Nucleus accumbens (tissue), 56 donors: ENCODE measurements at places on chromosomes 3 and 15.

DNA sequence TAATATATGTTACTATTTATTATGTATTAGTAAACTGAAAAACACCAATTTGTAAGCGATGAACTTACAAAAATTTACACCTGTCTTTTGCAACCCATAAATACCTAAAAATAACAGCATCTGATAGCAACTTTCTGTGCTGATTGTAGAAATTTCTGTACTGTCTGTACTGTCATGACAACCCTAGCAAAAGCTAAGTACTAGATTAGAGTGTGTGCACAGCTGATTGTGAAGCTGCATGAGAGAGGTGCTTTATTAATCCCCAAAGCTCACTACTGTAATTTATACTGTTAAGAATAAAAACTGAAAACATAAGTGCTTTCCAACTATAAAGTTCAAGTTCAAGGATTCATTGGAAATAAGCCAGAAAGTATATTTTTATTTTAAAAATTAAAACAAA, 815 bp downstream of the BCL2A1 start:
- no peak for DNase-seq

DNA sequence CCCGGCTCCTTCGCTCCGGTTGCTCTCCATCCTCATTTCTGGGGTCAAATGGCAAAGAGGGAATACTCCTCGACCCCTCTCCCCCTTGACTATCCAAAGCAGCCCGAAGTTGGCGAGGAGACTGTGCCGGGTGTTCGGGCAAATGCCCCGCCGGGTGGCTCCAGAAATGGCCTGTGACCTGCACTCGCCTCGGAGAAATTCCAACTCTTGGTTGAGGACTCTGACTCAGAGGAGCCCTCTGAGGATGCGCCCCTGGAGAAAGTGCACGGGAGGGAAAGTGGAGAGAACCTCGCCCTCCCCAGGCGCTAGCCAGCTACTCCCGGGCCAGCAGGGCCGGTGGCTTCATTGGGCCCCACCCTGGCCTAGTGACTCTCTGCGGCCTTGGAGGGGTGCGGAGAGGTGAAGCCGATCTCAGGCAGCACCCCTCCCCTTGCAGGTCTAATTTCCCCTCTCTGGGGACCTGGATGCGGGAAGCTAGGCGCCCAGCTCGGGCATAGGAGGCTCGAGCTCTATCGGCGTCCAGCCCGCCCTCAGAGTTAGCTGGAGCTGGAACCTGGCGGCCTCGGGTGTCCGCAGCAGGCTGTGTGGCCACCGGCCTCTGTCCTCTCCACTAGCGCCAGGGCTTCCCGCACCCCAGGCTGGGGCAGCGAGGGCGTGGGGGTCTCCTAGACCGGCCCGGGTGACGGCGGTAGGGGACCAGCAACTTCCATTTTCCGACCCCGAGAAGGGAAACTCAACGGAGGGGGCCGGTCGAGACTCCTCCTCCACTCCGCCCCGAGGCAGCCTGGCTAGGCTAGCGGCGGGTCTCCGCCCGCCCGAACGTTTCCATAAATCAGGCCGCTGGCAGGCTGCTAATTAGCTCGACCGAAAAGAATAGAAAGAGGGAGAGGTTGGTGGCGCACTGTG, 29.4 kb downstream of the NR2F2 start:
- no peak for DNase-seq

GRCh38 chr3:79586232-79586631, 181.6 kb downstream of the ROBO1 start:
- no peak for DNase-seq

DNA sequence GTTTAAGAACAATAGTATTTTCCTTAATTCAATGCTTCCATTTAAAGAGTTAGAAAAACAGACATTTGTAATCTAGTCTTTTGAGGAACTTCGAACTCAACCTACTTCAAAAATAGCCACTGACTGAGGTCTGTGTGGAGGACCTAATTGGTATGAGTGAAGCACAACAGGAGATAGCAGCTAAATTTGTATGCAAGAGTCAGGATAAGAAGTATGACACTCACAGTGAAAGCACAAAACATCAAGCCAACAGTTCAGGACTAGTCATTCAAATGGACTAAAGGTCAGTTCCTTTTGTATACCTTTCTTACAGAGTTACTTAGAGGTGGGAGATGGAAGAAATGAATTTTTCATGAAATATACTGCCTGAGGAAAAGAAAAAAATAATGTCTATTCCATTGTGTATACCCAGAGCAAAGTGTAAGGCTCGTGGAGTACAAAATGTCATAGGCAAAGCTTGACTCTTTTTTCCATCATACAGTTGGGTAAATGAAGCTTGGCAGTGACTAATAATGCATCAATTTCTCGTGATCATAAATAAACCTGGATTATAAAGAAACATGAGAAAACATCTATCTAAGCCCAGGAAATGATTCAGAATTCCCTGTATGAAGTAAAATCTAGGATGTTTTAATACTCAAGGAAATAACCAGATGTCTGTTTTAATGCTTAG, 1005.2 kb upstream of the CADM2 start:
- DNase-seq, result no peak

DNA sequence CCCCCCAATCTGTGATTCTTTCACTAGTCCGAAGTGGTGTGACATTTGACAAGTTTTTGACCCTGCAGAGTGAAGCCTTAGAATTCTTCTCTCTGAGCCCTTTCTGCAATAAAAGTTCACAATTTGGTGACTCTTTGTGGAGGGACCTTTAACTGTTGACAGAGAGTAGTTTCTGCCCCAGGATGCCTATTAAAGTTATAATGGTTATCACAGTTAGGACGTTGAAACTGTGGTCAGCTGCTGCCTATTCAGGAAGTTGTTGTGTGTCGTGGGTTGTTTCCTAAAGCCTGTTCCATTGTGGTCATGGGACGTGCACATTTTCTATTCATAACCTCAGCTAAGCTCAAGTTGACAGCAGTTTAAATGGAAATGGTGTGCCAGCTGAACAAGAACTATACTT, 274.5 kb downstream of the NEK10 start:
- DNase-seq, result no peak

GRCh38 chr3:150407051-150407807, 869 bp upstream of the TSC22D2 start:
- no peak for DNase-seq

GRCh38 chr15:38668898-38669391, 104.3 kb upstream of the RASGRP1 start:
- DNase-seq, result no peak

- DNase-seq, result no peak
These were observed 50.5 kb upstream of the MINAR1 start for GRCh38 chr15:79381593-79381992.

GRCh38 chr3:217948-218347, 21.4 kb downstream of the CHL1 start:
- no peak for DNase-seq

GRCh38 chr3:40718681-40719080, 193.9 kb downstream of the ZNF621 start:
- no peak for DNase-seq

DNA sequence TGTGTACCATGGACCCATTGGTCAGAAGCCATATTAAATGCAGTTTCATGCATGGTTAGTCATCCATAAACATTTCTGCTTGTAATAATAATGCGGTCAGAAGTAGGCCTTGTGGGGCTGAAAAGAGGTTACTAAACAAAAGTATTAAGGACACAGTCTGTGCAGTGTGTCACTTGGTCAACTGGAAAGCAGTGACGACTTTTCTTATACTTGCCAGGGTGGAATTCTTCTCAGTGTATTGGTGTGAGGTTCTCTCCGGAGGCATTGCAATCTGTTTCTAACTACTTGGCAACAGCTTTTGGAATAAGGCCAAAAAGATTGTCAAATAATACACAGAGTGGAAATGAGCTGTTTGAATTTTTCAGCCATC, 46.8 kb downstream of the CHL1 start:
- no peak for DNase-seq

- no peak for DNase-seq
These were observed 38.7 kb downstream of the THSD4 start for GRCh38 chr15:71153823-71154524.

DNA sequence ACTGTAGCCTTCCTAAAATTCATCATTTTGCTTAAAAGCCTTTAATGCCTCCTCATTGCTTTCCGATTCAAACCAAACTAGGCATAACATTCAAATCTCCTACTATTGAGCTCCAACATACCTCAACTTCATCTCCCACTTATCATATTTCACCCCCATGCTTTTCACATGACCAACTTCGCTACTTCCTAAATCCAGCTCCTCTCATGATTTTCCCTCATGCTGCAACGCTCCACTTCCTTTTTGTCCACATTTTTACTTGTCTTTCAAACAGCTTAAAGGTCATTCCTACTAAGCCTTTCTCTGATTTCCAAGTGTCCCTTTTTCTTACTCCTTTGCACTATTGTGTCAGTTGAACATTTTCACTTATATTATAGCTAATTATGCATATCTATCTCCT, 20.3 kb upstream of the ANXA2 start:
- no peak for DNase-seq

DNA sequence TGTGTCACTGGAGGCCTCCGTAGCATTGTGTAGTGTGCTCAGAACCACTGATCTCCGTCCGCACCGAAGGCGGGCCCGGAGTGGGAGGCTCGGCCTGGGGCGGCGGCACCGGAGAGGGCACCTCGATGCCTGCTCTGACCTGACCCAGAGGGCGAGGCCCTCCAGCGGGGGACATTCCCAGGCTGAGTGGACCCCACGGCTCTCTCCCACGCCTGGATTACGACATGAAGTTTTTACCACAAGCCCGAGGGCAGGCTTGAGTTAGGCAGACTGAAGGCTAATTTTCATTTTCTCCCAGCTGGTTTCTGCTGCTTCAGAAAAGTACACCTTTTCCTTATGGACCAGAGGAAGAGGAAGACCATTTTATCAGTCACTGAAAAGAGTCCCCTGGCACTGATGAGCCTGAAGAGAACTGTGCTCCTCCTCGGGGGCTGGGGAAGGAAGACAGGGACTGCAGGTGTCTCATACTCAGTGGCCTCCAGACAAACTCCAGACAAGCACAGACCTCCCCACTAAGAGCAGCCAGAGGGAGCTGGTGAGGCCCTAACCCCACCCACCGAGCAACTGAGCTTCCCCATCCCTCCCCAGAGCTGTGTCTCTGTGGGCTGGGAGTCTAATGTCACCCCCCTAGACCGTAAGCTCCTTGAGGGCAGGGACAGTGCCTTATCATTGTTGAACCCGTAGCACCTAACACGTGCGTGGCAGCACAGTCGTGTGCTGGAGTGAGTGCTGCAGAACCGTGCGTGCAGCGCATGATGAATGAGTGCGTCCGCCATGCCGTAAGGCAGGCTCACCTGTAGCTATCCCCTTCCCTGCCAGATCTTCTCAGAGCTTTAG, 74.5 kb upstream of the BLM start:
- no peak for DNase-seq

- no peak for DNase-seq
These were observed 180.5 kb downstream of the FOXB1 start for GRCh38 chr15:60184579-60184978.

DNA sequence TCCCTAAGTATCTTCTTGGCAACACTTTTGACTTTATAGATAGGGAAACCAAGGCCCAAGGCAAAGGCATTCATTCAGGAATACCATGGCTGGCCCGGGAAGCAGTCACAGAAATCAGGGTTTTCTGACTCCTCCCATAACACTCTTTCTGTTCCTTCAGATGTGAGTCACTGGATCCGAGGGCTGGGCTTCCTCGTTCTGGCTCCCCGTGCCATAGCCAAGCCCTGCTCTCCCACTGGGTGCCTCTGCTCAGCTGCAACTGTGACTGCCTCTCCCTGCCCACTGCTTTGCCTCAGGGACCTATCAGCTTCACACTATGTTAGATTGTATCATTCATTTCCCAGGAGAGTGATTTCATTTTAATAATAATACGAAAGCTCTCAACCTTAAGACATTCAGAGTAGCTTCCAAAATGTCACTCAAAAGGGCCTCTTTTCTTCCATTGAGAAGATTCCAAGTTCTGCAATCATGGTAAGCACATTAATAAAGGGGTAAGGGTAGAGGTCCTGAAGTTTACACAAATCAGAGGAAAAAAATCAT, 50.2 kb downstream of the GABRB3 start:
- DNase-seq, result peak; percentile 22

DNA sequence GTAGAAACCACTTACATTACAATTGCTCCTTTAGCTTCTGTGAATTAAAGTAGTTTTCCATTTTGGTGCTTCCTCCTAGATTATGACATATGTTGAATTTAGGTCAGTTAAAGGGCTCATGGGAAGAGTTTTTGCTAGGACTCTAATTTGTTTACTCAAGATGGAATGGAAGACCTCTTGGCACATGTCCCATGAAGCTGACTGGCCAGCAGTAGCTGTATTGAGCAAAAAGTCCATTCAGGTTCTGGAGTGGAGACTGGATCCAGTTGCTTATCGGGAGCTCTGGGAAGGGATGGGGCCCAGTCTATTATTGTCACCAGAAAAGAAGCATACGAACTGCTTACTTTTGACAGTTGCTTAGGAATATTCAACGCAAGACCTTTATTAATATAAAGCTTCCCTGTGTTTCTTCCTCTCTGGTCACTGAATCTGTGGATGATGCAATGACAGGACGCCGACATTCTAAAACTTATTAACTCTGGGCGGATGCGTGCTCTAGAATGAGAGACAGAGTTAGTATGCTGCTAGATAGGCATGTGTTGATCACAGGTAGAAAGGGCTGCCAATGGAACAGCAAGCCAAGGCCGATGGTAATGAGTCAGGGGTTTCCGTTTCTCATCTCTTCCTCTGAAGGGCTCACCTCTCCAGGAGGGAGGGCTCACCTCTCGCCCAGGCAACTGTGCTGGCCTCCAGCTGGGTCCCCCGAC, 155.8 kb downstream of the NR1D2 start:
- no peak for DNase-seq

- no peak for DNase-seq
These were observed 350.1 kb upstream of the ADAMTS9 start for GRCh38 chr3:65037861-65038260.

DNA sequence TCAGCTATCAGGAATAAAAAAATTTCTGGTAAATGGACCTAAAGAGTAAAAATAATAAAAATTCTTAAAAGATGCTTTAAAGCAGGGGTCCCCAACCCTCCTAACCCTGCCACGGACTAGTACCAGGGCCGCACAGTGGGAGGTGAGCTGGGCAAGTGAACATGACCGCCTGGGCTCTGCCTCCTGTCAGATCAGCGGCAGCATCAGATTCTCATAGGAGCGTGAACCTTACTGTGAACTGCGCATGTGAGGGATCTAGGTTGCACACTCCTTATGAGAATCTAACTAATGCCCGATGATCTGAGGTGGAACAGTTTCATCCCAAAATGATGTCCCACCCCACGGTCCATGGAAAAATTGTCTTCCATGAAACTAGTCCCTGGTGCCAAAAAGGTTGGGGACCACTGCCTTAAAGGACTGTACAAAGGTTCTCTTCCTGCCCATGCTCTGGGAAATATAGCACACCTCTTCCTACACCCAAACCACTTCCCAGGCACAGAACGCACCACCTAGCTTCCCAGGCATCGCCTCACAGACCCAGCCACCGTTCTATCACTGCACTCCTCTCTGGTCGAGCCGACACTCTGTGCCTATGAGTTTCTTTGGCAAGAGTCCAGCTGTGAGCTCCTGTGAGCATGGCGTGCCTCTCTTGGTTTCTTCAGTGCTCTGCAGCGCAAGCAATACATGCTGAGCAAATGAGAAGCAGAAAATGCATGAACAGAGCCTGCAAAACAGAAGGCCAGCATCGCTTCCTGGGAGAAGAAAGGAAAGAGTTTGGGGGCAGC, 104.9 kb downstream of the OCA2 start:
- no peak for DNase-seq

- no peak for DNase-seq
These were observed 180.2 kb downstream of the NTRK3 start for GRCh38 chr15:88076328-88076727.

- DNase-seq, result no peak
These were observed 130.8 kb downstream of the SNRK start for GRCh38 chr3:43417133-43417532.
